ENCODE measurements at places on chromosomes 7 and 10.

- no peak for DNase-seq
Measured at GRCh38 chr10:117499248-117500105, 43.1 kb upstream of the EMX2 start.

DNA sequence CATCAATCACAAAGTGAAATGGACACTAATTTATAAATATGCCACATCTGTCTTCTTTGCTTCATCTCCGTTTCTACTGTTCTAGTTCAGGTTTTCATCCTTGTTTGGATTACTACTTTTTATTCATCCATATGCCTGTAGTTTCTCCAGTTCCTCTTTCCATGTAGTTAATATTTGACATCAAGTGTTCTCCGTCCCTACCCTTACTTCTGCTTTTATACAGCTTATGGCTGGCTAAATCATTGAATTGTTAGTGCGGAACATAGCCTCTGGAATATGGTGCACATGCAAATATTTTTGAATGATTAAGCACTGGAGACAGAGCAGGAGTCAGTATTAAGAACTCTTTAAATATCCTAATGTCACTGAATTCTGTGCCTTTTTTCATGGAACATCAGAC lies 230.0 kb upstream of the PPP1R3A start:
- no peak for DNase-seq

GRCh38 chr7:54738737-54739136 lies 20.3 kb downstream of the SEC61G start:
- no peak for DNase-seq

DNA sequence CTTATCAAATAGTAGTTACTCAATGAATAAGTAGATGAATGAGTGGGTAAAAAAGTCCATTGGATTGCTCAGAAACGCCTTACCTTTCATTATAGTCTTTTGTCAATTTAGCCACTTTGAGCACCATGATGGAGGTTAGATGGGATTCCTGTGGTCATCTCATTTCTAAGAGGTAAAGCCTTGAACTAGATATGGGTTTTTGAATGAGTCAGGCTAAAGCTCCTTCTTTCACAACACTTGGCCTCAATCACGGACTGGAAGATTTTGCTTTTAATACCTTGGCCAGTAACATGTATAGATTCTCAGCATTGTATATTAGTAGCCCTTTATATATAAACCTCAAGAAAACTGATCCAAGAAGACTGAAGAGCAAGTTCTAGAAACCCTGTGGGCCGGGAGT lies 99.7 kb upstream of the CCDC6 start:
- DNase-seq: no peak

DNA sequence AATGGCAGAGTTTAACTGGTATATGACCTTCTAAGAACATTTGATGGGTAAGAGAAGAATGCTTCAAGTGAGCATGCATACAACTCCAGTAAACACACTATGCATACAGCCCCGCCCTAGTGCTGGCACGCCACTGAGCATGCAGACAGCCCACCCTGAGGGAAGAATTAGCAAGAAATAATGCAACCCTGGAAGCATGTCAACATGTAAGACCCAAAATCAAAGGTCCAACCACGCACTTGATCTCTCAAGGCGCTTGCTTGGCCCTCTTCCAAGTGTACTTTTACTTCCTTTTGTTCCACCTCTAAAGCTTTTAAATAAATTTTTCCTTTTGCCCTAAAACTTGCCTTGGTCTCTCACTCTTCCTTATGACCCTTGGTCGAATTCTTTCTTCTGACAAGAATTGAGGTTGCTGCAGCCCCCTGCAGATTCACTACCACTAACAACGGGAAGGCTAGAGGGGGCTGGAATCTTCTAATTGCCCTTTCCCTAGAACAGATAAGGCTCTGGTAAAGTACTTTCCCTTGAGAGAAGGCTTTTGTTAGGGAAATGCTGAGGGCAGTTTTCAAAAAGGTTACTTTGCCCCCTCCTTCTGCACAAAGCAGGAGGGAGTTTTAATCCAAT lies 3.4 kb downstream of the FAM24B start:
- DNase-seq: no peak

- DNase-seq: no peak
Measured at GRCh38 chr10:123858077-123858681, 33.4 kb downstream of the CPXM2 start.

DNA sequence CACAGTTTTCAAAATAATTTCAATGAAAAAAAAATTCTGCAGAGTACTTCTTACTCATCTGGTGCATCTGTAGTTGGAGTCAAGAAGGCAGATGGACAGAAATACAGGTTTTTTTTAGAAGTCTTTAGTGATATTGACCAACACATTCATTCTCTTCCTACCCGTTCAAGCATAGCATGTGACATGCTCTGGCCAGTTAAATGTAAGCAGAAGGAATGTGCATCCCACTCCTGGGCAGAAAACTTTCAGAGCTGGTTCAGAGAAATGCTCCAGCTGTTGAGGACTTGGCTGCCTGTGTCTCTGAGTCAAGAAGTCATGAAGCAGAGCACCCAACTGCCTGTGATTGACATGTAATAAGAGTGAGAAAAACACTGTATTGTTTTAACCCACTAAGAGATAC lies 665.3 kb upstream of the IGFBP3 start:
- DNase-seq: no peak

- no peak for DNase-seq
Measured at GRCh38 chr10:132908621-132909295, 33.6 kb downstream of the CFAP46 start.

DNA sequence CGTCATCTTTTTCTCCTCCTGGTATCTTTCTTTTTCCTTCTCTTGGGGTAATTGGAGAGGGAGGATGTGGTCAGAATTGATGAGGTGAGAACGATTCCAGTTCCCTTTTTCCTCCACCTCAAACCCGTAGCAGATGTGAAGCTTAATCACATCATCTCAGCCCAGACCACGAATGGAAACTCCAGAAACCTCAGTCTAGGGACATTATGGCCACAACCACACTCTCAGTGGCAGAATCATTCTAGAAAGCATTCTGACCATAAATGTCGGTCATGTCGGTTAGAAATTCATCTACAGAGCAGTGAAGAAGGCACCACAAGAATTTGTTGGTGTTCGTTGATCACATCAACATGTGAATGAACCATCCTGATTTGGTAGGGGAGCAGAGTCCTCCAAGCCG lies 78.7 kb downstream of the GATA3 start:
- DNase-seq: no peak

- peak; percentile 14 for DNase-seq
Measured at GRCh38 chr7:7595451-7595850, 28.8 kb downstream of the MIOS start.

- DNase-seq: no peak
Measured at GRCh38 chr7:70710011-70710480, 421.9 kb upstream of the GALNT17 start.

GRCh38 chr10:72276013-72276387 lies 2.3 kb downstream of the DDIT4 start:
- DNase-seq: peak; percentile 14

GRCh38 chr7:127683776-127684681 lies 32.0 kb downstream of the SND1 start:
- peak; percentile 37 for DNase-seq

- DNase-seq: no peak
Measured at GRCh38 chr10:62961951-62962523, 145.9 kb upstream of the EGR2 start.

- DNase-seq: no peak
Measured at GRCh38 chr10:9807846-9808245, 1209.8 kb upstream of the CELF2 start.

GRCh38 chr10:79186486-79187120 lies 117.8 kb downstream of the ZMIZ1 start:
- DNase-seq: no peak

GRCh38 chr7:23490357-23491135 lies 20.3 kb upstream of the IGF2BP3 start:
- DNase-seq: peak; percentile 12

DNA sequence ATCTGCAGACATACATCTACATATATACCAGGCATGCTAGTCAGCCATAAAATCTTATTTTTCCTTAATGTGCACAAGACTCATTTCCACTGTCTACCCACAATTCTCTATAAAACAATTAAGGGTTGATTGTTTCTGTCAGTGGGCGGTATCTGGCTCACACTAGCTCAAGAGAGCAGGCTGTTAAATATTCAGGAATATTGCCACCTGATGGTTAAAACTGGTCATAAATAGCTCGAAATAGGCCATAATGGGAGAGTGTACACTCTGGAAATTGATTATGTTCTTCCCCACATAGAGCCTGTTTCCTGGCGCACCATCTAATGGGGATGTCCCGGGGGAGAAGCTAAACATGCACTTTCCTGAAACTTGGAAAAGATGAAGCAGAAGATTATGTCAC lies 620.6 kb upstream of the ANKRD30A start:
- peak; percentile 6 for DNase-seq

GRCh38 chr10:15311569-15312280 lies 59.4 kb downstream of the FAM171A1 start:
- no peak for DNase-seq

DNA sequence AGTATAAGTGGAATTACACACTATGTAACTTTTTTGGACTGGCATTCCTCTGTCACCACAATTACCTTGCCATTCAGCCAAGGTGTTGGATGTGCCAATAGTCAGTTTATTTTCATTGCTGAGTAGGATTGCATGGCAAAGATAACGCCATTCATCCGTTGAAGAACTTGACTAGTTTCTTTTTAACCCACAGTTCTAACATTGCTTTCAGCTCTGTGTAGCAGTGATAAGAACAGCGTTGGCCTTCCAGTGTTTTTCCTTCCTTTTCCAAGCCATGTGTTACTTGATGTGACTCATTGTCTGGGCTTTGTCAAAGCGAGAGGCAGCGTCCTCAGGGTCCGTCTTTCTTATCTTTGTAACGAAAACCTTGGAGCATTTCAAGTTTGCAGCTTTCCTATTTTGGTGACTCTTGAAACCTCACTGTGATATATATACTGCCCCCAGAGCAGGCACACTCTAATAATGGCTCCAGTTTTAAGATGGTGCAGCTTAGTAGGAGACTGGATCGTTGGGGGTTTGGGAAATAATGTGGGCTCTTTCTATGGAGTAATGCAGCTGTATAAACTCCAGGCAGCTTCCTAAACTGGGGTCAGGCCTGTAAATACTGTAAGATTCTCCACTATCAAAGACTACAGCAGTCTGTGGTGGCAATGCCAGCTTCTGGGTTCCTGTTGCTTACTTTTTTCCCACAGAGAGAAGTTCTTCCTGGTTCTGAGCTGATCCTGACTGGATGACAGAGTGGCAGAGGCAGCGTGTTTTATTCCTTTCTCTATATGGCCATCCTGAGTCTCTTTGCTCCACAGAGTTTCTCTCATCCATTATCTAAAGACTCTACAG lies 41.7 kb downstream of the AKR1E2 start:
- DNase-seq: no peak

DNA sequence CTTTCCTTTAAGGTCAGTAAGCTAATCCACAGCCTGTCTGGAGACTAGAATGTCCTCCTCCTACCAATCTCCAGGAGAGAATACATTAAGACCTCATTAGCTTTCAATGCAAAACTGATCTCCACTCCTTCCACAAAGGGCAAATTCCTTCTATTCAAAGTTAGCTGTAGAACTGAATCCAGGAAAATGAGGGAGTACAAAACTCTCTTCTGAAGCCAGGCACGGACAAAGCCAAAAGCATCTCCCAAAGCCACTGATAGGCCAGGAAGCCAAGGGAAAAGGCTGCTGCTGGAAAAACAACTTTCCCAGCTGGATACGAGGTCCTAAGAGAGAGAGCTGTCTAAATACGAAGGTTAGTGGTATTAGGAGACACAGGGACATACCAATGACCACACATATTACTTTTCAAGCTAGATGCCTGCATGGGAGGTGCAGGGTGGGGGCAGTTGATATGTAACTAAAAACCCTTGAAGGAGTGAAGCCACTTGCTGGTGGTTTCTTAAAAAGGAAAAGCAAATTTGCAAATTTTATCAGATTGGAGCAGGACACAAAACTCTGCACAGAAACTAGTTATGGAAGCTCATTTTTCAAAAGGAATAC lies 43.6 kb downstream of the MKX start:
- DNase-seq: no peak

- DNase-seq: no peak
Measured at GRCh38 chr10:22271786-22272185, 44.4 kb upstream of the COMMD3 start.

DNA sequence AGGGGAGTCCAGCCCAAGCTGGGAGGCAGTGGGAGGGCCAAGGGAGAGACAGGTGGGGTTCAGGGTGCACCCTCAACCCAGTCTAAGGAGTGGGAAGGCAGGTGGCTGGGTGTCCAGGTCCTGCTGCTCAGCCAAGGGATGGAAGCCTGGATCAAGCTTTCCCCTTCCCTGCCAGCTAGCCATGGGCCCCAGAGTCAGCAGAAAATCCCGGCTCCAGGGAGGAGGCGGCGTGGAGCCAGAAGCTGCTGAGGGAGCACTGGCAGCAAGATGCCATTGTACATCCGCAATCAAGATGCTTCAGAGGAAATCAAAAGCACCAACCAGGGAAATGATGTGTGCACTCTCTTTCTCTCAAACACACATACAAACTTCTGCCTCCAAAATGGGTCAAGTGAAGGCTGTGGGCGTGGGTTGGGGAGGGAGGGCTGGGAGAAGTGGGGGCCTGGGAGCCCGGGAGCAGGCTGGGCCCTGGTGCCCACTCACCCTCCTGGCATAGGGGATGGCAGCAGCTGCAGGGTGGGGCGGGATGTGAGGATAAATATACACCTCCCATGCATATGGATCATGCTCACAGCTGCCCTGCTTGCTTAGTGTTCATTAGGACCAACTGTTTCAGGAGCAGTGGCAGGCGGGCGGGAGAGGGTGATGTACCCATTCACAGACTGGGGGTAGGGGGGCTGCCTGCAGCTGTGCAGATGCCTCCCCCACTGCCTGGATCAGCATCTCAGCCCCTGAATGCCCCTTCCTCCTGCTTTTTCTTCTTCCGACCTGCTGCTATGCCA lies 24.2 kb downstream of the TRIM8 start:
- no peak for DNase-seq

DNA sequence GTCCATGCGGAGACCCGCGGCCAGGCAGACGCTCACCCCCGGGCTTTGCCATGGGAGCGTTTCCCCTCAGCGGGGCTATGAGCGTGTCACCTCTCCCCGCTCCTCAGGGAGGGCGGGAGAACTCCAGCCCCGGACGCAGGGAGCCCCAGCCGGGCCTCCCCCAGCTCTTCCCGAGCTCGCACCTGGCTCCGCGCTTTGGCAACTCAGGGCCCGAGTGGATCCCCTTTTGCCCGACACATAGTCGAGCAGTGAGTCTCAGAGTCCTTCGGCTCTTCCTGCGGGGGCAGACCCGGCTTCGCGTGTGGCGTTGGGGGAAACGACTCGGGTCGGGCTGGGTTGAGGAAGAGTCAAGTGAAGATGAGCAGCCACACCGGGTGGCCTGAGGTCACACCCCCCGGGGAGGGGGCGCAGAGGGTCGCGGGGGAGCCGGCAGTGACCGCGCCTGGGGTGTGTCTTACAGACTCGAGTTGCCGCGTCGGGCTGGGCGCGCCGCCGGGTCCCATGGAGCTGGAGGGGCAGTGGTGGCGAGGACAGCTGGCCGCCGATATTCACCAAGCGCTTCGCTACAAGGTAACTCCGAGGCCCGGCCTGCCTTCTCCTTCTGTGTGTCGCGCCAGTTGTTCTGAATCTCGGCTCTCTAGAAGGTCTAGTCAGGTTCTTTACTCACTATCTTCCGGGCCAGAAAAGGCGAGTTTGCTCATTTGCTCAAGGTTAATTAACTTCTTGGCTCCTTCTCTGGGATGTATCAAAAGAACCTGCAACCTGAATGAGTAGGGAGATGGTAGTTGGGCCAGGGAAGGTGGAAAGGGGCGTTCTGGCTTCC lies 721 bp downstream of the CCNJ start:
- peak; percentile 12 for DNase-seq

GRCh38 chr7:140899883-140900282 lies 24.8 kb downstream of the BRAF start:
- peak; percentile 4 for DNase-seq

- DNase-seq: no peak
Measured at GRCh38 chr10:103872137-103872931, 17.0 kb upstream of the SH3PXD2A start.
